ENCODE measurements at places on chromosomes 7 and 10. TPM values are rescaled to one million over a fixed set of nuclear protein-coding genes. Genes with fewer than 3 reads are reported as not detected.

AKR1C8 gene
- total RNA-seq = not detected

FGFR2 gene
- not detected for total RNA-seq

HTR5A gene
- not detected for total RNA-seq

CLRN3 gene
- not detected for total RNA-seq

NUTM2A gene
- 1.1 TPM for total RNA-seq

CALCR gene
- total RNA-seq = not detected

GARIN1A gene
- 0.29 TPM for total RNA-seq

APBB1IP gene
- total RNA-seq = 196 TPM

EPO gene
- not detected for total RNA-seq

CPA5 gene
- total RNA-seq = not detected

DNA sequence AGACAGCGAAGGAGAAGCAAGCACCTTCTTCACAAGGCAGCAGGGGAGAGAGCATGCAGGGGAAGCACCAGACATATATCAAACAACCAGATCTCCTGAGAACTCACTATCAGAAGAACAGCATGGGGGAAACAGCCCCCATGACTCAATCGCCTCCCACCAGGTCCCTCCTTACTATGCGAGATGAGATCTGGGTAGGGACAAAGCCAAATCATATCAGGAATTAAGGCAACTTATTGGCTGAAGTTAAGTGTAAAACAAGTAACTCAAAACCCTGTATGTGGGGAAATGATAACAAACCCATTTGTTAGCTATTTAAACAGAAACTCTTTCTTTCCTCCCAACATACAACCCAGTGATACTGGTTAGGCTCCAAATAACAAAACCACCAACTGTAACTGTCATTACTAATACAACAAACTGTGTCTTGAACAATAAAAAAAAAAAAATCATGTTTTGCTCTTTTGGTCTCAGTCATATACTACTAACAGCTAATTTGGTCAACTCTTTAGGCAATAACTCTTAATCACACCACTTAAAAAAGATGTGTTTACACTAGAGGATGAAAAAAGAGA is 57.8 kb downstream of the MINDY3 start:
- no peak for DNase-seq

GRCh38 chr10:43706166-43706565 is 57.5 kb upstream of the ZNF32 start:
- no peak for DNase-seq

GRCh38 chr7:73954181-73954580 is 73.8 kb upstream of the ELN start:
- no peak for DNase-seq

- DNase-seq = no peak
Measured at GRCh38 chr7:143290293-143290692, 2.1 kb downstream of the CASP2 start.

DNA sequence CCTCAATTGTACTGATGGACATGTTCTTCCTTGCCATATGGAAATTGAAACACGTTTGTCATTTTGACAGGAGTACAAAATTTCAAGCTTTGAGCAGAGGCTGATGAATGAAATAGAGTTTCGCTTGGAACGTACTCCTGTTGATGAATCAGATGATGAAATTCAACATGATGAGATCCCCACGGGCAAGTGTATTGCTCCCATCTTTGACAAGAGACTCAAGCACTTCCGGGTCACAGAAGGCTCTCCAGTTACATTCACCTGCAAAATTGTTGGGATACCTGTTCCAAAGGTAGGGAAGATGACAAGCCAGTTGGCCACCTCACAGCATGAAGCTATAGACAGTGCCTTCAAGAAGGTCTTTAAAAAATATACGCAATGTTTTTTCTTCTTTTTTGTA is 43.1 kb downstream of the ATOH7 start:
- DNase-seq = no peak

DNA sequence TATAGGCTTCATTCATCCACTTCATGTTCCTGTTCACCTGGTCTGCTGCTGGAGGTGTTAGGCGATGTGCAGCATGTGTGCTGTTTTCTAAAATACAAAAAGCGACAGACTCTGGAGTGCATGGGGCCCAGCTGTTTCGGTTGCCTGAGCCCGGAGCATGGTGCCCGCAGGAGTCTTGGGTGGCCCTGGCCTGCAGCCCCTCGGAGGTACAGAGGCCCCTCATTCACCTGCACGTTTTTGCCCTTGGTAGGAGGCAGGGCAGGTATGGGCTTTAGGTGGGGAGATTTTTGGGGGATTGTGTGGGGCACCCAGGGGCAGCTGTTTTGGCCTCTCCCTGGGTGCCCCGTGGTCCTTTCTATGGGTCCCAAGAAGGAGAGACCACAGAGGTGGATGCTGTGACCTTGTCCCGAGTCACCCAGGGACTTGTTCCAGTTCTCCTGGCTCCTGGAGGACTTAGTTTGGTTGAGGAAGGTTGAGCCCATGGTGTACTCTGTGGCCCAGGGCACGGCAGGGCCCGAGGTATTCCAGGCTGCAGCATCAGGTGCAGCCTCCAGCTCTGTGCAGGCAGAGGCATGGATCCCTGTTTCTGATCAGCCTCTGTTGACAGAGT is 130.7 kb downstream of the TRRAP start:
- no peak for DNase-seq

- DNase-seq = no peak
Measured at GRCh38 chr10:4984971-4985594, 18.6 kb downstream of the AKR1C2 start.

- DNase-seq = no peak
Measured at GRCh38 chr10:72719941-72720592, 28.1 kb downstream of the MCU start.

DNA sequence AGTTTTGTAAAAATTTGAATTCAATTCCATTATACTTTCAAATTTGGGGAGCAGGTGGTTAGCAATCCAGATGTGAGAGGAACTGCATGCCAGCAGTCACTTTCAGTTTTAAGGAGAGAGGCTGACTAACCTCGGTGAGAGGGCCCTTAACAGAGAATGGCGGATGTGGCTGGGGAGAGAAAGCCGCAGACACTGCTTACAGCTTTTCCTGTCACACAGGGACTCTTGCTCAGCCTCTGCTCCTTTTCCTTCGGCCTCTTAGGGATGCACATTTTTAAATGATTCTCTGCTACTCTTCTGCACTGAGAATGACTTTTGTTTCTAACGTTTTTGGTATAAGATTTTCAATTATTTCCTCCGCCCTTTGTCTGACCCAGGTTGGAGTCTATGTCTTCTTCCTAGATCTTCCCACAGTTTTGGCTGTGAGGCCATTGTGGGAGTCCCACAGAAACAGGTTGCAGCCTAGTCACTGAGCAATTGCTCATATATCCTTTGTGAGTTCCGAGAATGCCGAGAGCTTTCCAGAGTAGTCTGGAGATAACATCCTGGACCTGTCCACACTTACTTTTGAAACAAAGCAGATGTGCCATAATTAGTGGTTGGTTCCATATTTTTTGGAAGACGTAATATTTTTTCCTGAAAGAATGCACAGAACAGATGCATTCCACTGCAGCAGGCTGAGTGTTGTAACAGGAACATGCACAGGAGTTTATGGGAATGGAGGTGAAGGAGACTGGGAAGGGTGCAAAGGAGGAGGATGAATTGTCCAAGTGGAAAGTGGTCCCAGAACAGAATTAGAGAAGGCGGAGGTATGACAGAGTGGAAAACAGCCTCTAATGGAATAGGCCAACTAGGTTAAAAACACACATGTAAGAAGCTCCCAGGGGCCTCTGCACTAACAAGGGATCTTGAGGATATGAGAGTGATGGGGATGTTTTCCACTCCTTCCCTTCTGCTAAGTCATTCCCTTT is 168.0 kb upstream of the ZNF32 start:
- DNase-seq = peak; percentile 51

GRCh38 chr10:48910548-48910947 is 29.1 kb downstream of the LRRC18 start:
- no peak for DNase-seq

GRCh38 chr10:70850097-70850496 is 34.3 kb downstream of the SGPL1 start:
- no peak for DNase-seq

DNA sequence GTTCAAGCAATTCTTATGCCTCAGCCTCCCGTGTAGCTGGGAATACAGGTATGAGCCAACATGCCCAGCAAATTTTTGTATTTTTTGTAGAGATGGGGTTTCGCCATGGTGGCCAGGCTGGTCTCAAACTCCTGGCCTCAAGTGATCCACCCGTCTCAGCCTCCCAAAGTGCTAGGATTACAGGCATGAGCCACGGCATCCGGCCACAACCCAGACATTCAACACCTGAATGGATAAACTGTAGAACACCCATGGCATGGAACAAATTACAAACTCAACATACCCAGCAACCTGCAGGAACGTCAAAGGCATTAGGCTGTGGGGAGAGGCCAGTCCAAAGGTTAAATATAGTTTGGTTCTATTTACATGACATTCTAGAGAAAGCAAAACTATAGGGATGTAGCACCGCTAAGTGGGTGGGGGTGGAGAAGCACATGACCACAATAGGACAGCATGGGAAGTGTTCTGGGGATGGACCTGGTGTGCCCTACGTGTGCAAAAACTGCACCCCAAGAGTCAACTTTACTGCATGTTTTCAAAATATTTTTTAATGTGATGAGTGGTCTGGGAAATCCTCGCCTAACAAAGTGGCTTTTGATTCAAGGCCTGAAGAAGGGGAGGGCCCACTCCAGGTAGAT is 6.5 kb upstream of the PGAM2 start:
- DNase-seq = no peak

- no peak for DNase-seq
Measured at GRCh38 chr10:78898341-78899097, 170.2 kb upstream of the ZMIZ1 start.

DNA sequence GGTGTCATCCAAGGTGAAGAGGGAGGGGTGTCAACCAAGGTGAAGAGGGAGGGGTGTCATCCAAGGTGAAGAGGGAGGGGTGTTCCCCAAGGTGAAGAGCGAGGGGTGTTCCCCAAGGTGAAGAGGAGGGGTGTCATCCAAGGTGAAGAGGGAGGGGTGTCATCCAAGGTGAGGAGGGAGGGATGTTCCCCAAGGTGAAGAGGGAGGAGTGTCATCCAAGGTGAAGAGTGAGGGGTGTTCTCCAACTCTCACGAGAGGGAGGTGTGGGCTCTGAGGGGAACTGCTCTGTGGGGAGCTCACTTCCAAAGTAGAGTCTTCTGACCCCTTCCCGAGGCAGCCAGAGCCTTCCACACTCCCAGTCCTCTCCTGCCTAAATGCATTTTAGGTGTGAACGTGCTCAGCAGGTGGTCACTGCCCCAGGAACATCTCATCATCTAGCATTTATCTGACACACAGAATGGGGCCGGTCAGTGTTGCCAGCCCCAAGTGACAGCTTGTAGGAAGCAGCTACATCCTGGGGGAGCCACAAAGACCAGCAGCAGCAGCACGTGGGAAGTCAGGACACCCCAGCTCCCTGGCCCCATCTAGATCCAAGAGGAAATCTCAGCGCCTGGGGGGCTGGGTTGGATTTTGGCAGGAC is 323.8 kb downstream of the GLRX3 start:
- DNase-seq = no peak

- DNase-seq = peak; percentile 96
Measured at GRCh38 chr7:106071356-106071998, 40.6 kb downstream of the SYPL1 start.

DNA sequence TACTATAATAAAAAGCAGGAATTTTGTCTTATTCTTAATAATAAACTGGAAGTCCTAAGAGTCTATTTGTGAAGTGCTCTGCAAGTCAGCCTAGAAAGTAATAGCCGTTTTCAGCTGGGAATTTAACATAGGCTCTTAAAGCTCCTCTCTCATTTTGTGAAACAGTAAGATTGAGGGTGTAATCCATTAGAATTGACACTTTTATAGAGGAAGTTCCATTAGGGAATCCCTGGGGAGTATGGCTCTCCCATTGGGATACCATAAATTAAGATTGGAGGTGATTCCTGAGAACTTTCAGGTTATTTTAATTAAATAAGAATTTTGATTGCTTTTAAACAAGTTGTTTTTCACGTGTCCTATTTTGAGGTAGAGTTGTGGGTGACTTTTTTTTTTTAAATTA is 68.0 kb downstream of the EXOC4 start:
- DNase-seq = no peak

DNA sequence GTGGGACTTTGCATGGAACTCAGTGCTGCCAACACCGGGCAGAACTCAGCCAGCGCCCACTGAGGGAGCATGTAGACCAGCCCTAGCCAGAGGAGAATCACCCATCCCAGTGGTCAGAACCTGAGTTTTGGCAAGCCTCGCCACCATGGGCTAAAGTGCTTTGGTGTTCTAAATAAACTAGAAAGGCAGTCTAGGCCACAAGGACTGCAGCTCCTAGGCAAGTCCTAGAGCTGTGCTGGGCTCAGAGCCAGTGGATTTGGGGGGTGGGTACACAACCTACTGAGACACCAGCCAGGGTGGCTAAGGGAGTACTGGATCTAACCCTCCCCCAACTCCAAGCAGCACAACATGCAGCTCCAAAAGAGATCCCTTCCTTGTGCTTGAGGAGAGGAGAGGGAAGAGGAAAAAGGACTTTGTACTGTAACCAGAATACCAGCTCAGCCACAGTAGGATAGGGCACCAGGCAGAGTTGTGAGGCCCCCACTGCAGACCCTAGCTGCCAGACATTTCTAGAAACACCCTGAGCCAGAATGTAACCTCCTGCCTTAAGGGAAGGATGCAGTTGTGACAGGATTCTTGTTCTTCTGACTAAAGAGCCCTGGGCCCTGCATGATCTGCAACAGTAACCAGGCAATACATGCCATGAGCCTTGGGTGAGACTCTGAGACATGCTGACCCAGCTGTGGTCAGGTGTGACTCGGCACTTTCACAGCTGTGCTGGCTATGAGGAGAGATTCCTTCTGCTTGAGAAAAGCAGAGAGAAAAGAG is 24.4 kb downstream of the GSDME start:
- no peak for DNase-seq

- no peak for DNase-seq
Measured at GRCh38 chr7:27213433-27214238, 13.7 kb upstream of the HOXA13 start.

- no peak for DNase-seq
Measured at GRCh38 chr7:37196676-37197075, 252.0 kb downstream of the ELMO1 start.

DNA sequence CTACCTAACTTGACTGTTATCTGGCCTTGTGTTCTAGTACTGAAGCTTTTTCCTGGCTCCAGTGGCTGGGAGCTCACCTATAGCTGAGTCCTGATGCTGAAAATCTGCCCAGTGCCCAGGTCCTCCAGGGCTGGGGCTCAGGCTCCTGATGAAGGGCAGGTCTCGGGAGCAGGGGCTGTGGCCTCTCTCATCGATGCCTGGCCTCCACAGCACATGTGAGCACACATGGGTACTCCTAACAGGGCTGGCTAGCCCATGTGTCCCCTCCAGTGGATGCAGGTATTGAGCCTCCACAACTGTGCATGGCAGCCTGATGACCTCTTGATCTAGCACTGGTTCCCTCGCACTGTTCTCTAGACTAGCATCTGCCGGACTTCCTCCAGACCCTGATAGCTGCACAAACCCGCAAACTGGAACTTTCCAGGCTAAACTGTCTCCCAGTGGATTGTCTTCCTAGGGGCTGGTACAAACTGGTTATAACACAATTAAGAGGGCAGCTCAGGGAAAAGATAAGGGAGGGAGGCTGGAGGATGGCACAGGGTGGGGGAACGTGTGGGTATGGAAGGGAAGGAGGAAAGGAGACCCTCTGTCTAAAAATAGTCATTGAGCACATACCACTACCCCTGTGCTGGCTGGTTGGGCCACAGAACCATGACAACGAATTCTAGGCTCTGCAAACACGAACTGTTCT is 35.1 kb downstream of the PLAC9 start:
- no peak for DNase-seq
